ENCODE measurements at places on chromosomes 2 and 18.

GRCh38 chr2:1986598-1986997 lies 242.3 kb upstream of the PXDN start:
- no peak for DNase-seq

DNA sequence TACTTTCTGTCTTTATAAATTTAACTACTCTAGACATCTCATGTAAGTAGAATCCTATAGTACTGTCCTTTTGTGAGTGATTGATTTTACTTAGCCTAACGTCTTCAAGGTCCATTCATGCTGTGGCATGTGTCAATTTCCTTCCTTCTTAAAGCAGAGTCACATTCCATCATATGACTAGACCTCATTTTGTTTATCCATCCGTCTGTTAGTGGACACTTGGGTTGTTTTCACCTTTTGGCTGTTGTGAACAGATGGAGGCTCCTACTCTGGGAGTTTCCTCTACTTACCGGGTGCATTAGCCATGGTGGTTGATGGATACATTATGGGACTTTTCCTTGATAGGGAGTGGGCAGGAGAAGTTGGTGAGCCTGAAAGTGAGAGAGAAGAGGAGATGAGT lies 6.4 kb upstream of the PDIA6 start:
- DNase-seq: no peak

DNA sequence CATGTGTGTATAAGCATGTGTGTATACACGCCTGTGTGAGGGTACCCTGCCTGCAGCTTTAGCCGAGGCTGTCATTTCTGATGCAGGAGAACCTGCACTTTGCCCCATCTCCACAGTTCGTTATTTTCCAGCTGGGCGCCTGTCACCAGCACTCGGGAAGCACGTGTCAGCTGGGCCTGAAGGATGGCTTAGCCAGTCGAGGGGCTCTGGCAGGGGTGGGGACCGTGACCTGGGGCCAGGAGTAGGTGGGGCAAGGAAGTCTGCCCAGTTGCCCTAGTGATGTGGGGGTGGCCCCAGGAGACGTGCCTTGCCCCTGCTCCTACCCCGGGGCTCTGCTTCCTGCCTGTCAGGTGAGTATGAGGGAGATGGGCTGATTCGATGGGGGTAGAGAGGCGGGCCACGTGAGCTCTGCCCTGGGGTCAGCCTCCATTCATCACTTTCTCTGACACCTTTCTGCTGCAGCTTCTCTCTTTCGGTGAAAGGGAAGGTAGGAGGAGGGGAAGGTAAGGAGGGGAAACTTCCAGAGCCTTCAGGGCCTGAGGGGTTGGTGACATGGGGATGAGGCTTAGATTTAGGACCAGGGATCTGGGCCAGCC lies 130.6 kb upstream of the SKOR2 start:
- DNase-seq: peak; percentile 25

DNA sequence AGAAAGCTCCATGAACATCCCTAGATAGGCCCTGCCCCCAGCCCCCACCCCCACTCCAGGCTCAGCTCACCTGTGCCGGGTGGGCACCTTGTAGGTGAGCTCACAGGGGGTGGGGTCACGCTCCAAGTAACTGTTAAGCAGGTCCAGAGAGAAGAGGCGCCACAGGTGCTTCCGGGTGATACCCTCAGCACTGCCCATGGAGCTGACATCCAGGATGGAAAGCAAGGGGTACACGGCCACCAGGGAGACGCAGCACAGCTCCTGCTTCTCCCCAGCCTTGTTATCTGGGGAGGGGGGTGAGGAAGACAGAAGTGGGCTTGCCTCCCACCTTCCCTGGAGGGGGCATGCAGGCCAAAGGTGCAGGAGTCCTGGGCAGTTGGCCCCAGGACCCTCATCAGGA lies 21.9 kb downstream of the CFAP65 start:
- no peak for DNase-seq

- no peak for DNase-seq
These were observed 38.6 kb downstream of the ST6GAL2 start for GRCh38 chr2:106847366-106847765.

GRCh38 chr2:172783165-172783898 lies 47.7 kb downstream of the RAPGEF4 start:
- DNase-seq: peak; percentile 57
